Activated B cell treated with CpG ODN at 0.5 μM for 24 hours (primary cell): ENCODE measurements at places on chromosomes 6 and 20.

GRCh38 chr20:16011056-16011455 is 562.2 kb downstream of the KIF16B start:
- H3K36me3 ChIP-seq = peaks cover 3% of the 10 kb centered on the region
- no peak overlapping the region for H3K4me3 ChIP-seq
- no peak for DNase-seq
- peaks cover 12% of the 10 kb centered on the region for H3K4me1 ChIP-seq
- no peaks in the 10 kb centered on the region for H3K27me3 ChIP-seq

- peaks cover 70% of the 10 kb centered on the region for H3K36me3 ChIP-seq
- H3K4me1 ChIP-seq = no peaks in the 10 kb centered on the region
- H3K27ac ChIP-seq = no peak overlapping the region
- DNase-seq = no peak
- no peak overlapping the region for H3K4me3 ChIP-seq
Measured at GRCh38 chr6:134962421-134962820, 12.5 kb upstream of the ALDH8A1 start.

DNA sequence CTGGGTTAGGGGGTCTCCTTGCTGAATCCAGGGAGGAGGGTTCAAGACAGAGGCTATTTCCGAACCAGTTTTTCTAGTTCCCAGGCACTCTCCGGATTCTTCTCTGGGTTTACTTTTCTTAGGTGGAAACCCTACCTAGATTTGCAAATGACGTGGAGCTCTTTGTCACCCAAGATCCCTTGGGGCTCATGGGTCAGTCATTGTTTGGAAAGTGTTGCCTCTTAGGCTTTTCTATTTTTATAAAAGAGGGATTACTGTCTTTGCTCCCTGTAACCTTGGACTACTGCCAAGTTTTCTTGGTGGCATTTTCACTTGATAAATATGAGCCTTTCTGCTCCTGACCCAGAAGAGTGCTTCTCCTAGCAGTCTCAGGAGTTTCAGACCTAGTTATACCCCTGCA is 33.6 kb downstream of the FAM209B start:
- no peaks in the 10 kb centered on the region for H3K36me3 ChIP-seq
- H3K27ac ChIP-seq = no peak overlapping the region
- peaks cover 11% of the 10 kb centered on the region for H3K27me3 ChIP-seq
- H3K4me3 ChIP-seq = no peak overlapping the region

GRCh38 chr6:157436944-157437336 is 56.0 kb downstream of the ZDHHC14 start:
- H3K27ac ChIP-seq = no peak overlapping the region
- peaks cover 13% of the 10 kb centered on the region for H3K36me3 ChIP-seq
- no peaks in the 10 kb centered on the region for H3K27me3 ChIP-seq
- H3K4me1 ChIP-seq = peaks cover 2% of the 10 kb centered on the region
- no peak for DNase-seq

DNA sequence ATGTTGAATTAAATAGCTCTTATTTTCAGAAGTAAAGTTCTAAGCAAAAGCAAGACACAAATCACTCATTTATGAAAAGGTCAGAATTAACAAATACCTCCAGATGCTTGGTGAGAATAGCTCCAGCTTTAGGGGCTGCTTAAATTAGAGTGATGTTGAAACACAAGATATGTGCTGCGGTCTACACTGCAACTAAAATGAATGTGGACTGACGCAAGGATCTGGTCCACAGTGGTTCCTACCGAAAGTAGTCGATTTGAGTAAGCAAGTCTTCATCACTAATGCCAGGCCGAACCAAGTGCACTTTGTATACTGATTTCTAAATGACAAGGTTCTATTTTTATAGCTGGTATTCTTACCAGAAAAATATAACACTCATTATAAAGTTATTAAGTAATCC is 96.3 kb downstream of the PRDM1 start:
- H3K4me3 ChIP-seq = no peak overlapping the region
- peaks cover 34% of the 10 kb centered on the region for H3K4me1 ChIP-seq
- H3K27ac ChIP-seq = peak overlapping the region; percentile 78
- no peak for DNase-seq
